ENCODE measurements at places on chromosomes 4 and X.
A peak's percentile ranks its signal among the peaks of the same experiment; 100 is the strongest.

DNA sequence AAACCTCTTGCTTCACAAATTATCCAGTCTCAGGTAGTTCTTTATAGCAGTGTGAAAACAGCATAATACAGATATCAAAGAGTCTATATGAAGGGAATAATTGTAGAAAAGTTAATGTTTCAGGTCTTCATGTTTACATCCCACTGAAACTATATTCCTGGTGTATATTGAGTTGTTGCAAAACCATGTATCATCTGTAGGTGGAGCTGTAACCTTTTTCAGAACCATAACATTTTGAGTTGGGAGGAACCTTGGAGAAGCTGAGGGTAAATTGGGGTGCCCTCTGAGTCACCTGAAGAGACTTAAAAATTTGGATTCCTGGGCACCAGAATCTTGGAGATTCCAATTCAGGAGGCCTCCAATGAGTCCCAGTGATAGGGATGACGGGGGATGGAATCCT is 51.9 kb upstream of the TAPT1 start:
- peak; percentile 10 for DNase-seq

DNA sequence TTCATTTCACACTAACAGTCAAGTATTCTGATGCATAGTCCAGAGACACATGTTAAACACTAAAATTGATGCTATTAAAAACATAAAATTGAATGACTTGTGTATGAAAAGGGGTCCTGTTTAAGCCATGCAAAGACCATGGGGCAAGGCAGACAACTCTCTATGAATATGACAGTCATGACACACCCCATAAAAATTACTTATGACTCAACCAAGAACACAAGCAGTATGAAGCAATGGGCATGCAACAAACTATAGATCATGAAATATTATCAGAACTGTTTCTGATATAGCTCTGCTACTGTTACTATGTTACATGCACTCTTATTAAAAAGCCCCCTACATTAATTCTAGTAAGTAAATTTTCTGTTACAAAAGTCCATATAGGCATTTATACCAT is 57.5 kb upstream of the ZCCHC13 start:
- DNase-seq = no peak

DNA sequence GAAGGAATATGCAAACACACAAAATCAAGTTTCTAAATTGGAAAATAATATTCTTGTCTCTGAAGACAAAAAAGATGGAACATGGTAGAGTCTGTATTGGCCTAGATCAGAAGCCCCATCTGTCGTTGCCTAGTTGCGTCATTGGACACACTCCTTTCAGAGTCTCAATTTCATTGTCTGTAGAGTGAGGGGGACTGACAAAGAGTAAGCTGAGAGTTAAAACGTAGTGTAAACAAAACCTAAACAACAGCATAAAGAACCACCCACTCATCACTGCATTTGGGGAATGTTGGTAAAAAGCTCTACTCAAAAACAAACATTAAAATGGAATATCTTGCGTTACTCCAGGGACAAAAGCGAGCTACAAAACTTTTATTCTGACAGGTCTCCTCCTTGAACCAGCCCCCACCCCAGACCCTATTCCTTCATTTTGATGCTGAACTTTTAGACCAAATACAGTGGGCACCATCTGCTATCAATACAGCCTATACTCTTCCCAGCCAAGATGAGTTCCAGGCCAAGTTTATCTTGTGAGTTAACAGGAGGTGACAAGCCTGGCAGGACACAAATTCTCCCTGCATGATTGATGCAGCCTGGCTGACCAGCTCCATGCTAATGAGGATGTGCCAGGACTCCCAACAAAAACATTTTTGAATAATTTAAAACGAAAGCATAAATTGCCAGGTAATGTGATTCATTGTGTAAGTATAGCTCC is 125.2 kb downstream of the COL25A1 start:
- no peak for DNase-seq

DNA sequence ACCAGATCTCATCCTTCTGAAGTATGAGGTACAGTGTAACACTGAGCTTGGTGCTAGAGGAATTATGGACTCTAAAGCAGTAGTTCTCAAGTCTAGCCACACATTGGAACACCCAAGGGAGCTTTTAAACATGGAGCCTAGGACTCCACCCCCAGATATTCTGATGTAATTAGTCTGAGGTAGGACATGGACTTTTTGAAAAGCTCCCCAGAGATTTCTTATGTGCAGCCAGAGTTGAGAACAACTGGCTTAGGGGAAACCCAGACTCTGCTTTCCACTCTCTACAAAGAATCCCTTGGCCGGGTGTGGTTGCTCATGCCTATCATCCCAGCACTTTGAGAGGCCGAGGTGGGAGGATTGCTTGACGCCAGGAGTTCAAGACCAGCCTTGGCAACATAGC is 11.6 kb upstream of the GDPD2 start:
- DNase-seq = no peak

DNA sequence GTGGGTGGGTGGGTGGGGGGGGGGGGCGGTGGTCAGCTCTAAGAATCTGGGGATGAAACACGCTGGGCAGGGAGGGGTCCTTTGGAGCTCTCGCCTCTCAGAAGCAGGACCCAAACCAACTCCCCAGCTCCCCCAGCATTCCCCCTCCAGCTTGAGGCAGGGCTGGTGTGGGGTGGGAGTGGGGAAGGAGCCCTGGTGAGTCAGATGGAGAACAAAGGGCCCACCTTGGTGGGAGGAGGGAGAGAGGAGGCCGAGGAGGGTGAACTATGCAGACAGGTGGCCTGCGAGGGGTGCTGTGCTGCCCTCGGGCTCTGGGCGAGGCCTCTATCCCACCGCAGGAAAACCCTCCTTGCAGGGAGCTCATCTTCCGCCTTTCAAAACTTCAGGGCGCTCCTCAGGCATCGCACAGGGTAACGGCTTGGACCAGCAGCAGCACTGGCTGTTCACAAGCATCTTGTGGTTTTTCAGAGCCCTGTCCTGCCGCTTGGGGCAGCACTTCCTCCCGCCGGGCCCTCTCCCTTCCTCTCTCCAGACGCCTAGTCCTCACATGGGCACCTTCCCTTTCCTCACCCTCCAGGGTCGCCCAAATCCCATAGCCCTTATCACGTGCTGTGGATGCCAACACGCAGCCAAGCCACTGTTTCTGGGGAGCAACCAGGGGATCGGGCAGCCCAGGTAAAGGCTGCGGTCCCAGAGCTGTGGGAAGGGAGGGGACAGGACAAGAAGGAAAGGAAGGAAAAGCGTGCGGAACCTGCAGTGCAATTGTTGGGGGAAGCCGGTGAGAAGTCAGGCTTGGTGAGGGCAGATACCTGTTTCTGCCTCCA is 34.0 kb upstream of the GRPEL1 start:
- DNase-seq = peak; percentile 69

DNA sequence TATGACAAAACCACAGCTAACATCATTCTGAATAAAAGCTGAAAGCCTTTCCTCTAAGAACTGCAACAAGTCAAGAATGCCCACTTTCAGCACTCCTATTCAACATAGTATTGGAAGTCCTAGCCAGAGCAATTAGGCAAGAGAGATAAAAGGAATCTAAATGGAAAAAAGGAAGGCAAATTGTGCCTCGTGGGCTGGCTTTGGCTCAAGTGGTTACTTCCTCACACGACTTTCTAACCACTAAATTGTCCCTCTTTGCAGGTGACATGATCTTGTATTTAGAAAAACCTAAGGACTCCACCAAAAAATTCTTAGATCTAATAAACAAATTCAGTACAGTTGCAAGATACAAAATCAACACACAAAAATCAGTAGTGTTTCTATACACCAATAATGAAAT is 57.2 kb downstream of the SCML2 start:
- DNase-seq = no peak

DNA sequence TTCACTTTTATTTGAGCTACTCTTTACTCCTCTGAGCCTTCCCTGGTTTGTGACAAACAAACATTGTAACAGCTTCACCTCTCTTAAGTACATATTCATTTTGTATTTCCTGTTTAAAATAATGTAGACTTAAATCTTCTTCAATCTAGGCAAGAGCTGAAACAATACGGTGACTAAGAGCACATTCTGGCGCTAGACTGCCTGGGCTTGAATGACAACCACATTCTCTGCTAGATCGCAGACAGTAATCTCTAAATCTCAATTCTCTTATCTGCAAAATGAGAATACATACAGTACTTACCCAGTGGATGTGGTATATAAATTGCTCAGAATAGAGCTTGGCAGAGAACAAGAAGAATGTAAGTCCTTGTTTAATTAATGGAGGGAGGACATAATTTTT is 144.8 kb downstream of the ARAP2 start:
- no peak for DNase-seq

- DNase-seq = peak; percentile 35
These were observed 1.2 kb upstream of the TMEM144 start for GRCh38 chr4:158208963-158209640.

DNA sequence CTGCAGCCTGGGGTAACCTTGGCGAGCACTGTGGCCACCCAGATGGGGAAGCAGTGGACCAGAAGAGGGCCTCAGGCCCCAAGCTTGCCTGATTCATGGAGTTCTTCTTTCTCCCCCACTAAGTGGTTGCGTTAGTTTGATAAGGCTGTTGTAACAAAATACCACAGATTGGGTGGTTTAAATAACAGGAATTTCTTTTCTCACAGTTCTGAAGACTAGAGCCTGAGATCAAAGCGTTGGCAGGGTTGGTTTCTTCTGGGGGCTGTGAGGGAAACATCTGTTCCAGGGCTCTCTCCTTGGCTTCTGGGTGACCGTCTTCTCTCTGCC is 105.7 kb upstream of the GATB start:
- no peak for DNase-seq

Data from hematopoietic multipotent progenitor cell treated with erythropoietin and hydrocortisone succinate and interleukin-3 and kit ligand, for 8 days (in vitro differentiated cells).